ENCODE measurements at places on chromosomes 16 and 17. TPM values are rescaled to one million over a fixed set of nuclear protein-coding genes. Genes with fewer than 3 reads are reported as not detected.

GRCh38 chr17:61837175-61838051, 25.9 kb downstream of the BRIP1 start:
- DNase-seq = peak; percentile 51

DNA sequence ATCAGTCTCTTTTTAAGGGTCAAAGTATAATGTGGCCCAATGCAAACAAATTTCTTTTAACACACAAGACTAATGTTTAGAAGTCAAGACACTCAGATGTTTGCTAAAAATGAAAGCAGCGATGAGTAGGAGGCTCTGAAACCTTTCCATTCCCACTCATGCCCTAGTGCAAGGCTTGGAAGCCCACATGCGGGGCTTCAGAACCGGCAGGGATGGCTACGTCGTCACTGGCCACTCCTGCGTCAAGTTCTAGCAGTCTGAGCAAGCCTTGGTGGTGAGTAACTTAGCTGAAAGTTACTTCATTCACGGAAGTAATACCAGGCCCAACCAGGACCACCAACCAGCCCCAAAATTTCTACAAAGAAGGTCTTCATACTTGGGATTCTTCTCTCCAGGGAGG, 14.8 kb upstream of the TMED6 start:
- DNase-seq = no peak

DNA sequence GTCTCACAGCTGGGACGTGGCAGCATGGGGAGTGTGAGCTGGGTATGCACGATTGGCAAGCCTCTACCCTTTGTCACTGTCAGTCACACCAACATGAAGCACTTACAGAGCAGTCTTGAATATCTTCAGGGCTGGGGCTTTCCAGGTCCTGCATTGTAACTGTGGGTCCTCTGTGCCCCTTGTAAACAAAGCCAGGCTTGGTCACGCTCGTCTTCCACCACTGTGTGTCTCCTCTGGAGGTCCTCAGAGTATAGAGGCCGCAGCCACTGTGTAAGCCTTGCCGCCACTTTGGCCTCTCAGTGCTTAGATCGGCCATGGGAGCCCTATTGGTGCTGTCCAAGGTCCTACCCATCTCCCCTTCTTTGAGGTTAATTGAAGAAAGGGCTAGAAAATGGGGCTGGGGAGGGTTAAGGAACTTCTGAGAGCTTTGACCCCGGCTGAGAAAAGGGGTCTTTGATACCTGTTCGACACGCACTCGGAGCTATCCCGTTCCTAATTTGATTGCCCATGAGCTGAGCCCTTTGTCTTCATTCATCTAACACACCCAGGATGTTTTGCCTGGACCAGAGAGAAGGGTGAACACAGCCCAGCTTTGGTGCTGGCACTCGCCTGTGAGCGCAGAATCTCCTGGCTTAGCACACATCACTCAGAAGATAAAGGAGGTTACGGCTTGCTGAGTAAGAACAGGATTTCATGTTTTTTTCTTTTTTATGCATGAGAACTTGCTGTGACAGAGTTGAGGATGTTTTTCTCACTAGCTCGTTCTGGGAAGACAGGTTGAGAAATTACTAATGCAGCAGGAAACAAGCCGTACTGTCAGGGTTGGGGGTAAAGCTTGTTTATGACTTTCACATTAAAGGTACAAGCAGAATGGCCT, 267.9 kb downstream of the CPPED1 start:
- no peak for DNase-seq

GRCh38 chr16:88830258-88830657, 18.5 kb upstream of the APRT start:
- no peak for DNase-seq

GRCh38 chr17:40646791-40647623, 611 bp downstream of the SMARCE1 start:
- peak; percentile 13 for DNase-seq

The NLRC3 gene
- 1.6 TPM for polyA plus RNA-seq

DNA sequence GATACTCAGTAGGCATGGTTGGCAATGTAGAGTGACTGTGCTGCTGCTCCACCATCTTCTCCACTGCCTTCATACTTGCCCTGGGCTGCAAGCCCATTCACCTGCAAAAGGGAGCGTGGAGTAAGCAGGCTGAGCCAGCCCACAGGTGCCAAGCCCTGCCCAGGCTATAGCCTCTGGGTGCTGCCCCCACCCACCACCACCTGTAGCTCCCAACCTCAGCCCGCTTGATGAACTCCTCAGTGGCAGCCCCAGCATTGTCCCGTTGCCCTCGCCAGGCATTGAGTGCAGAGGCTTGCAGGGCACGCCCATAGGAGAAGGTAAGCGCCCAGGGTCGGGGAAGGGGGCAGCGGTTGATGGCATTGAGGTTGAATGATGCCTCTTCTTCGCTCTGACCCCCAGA, 2.2 kb upstream of the PIGS start:
- no peak for DNase-seq

DNA sequence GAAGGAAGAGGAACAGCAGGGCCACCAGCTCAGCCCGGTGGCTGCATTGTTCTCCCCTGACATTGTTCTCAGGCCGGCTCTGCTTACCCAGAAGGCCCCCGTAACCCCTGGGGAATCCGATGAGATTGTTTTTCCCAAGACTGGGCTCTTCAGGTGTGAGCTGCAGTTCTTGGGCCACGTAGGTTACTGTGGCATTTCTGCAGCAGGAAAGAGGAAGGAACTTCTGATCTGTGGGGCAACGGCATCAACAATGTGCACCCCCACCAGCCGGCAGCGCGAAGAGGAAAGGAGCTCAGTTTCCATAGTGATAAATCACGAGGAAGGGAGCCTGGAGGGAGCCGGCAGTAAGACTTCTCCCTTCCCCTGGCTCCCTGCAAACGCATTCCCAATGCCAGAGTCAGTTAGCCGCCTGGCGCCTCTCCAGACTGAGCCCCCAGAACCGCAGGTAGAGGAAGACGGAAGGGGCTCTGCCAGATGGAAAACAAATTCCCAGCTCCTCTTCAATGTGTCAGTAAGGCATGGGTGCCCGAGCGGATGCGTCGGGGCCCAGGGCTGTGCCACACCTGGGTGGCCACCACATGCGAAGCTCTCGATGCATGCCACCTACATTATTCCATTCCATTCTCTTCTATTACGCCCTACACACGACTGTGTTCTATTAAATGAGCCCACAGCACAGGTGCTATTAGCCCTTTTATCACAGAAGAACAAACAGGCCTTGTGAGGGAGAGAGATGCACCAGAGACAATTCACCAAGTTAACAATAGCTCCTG, 21.5 kb upstream of the PECAM1 start:
- no peak for DNase-seq

GRCh38 chr16:49596648-49597291, 223.2 kb downstream of the C16orf78 start:
- DNase-seq = no peak

The HOXB3 gene
- 150 TPM for polyA plus RNA-seq

The TMC7 gene
- 1.7 TPM for polyA plus RNA-seq

- DNase-seq = no peak
Observed at GRCh38 chr17:9676820-9677310, 31.5 kb downstream of the USP43 start.

GRCh38 chr17:29711588-29712385, 89.1 kb upstream of the CORO6 start:
- no peak for DNase-seq

- no peak for DNase-seq
Observed at GRCh38 chr17:43671031-43671692, 9.4 kb upstream of the MEOX1 start.

DNA sequence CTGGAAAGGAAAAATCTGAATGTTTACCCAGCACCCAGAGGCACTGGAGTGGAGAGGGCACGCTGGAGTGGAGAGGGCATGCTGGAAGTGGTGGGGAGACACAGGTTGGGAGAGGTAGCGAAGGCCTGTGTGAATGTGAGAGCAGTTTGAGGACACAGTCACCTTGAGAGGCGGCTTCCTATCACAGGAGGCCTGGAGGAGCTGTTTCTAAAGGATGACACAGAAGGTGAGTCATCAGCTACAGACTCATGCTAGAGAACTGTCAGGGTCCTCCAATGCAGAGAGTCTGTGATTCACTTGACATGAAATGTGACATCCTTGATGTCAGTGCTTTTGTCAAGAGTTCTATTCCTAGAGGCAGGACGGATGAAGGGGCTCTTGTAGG, 13.8 kb downstream of the CTRL start:
- no peak for DNase-seq

The WFIKKN1 gene
- 0.94 TPM for polyA plus RNA-seq

DNA sequence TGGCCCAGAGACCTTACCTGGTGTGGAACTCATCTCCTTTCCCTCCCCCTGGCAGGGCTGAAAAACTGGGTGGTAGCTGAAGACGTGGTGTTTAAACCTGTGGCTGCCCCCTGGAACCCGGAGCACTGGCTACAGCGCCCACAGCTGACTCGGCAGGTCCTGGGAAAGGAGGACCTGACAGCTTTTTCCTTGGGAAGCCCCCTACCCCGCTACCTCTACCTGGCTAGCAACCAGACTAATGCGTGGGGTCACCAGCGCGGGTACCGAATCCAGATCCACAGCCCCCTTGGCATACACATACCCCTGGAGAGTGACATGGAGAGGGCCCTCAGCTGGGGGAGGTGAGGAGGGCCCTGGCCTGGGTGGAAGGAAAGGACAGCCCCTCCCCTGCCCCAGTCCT, 2.0 kb upstream of the AOC3 start:
- DNase-seq = no peak

The TAT gene
- 0.04 TPM for polyA plus RNA-seq

DNA sequence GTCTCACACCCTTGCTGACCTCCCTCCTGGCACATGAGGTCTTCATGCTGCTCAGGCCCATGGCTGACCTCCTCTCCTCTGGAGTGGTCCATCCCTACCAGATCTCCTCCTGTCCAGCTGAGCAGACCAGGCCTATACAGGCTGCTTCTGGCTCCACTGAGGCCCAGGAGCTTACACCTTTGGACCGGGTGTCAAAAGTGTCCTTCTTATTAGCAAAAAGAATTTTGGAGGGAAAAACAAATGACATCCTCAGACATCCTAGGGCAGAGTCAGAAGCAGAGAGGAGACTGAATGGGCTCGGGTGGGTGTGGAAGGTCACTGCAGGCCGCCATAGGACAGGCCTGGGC, 38.1 kb downstream of the WSB1 start:
- no peak for DNase-seq

DNA sequence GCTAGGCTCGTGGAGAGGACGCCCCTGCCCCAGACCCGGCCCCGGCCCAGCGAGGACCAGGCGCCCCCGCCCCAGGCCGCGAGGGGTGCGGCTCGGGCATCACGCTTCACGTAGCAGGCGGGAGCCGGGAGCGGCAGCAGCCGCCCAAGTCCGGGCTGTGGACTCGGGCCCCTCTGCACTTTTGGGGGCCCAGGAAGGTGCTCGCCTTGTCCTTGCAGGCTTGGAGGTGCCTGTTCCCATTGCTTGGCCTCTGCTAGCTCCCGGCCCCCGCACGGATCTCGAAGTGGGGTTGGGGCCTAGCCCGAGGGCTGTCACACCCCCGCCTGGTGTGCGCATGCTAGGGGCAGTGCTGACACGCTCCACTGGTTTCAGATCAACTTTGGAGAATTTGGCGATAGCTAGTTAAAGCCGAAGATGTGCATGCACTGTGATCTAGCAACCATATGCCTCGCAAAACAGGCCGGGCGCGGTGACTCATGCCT, 55.7 kb downstream of the WSB1 start:
- no peak for DNase-seq

The NATD1 gene
- polyA plus RNA-seq = 12.6 TPM

The SOX15 gene
- 2.9 TPM for polyA plus RNA-seq

- no peak for DNase-seq
Observed at GRCh38 chr17:1957037-1957436, 68.1 kb downstream of the RTN4RL1 start.

The NECAB2 gene
- polyA plus RNA-seq = 1.5 TPM

The TBC1D28 gene
- polyA plus RNA-seq = not detected

- no peak for DNase-seq
Observed at GRCh38 chr17:43803758-43804157, 23.5 kb downstream of the CFAP97D1 start.

DNA sequence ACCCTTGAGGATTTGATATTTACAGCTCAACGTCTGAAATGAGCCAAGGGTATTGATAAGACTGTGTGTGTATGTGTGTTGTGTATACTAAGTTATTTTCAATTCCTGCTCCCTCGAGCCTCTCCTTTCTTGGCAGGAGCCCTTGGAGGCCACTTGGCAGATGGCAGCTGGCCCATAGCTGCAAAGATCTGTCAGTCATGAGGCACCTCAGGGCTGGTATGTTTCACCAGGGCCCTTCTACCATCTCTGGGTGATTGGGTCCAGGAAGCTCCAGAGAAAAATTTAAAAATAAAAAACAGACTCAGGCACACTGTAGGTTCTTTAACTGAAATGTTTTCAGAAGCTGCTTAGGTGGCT, 355.7 kb downstream of the HAPSTR1 start:
- no peak for DNase-seq

- DNase-seq = no peak
Observed at GRCh38 chr17:45347444-45347843, 30.6 kb upstream of the MAP3K14 start.

GRCh38 chr16:81521141-81521626, 76.6 kb downstream of the CMIP start:
- no peak for DNase-seq

DNA sequence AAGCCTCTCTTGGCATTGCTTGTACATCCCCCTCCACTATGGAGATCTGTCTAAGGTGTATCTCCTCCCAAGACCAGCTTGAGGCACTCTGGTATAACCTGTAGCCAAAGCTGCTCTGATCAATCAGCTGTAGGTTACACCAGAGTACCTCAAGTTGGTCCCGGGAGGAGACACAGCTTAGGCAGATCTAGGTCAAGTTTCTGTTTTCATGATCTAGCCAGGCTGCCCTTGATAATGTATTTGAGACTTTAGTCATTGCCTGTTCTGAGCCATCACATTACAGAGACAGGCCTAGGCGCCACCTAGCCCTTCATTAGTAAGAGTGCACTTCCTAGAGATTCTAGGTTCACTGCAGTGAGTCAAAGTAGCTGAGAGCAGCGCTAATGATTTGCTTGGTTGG, 31.4 kb downstream of the ASGR1 start:
- no peak for DNase-seq

- DNase-seq = no peak
Observed at GRCh38 chr17:73955616-73956015, 247.9 kb upstream of the RPL38 start.

GRCh38 chr16:87970186-87970585, 19.0 kb downstream of the BANP start:
- DNase-seq = no peak

GRCh38 chr17:51630101-51630671, 369.8 kb downstream of the UTP18 start:
- DNase-seq = no peak

- DNase-seq = no peak
Observed at GRCh38 chr17:17963066-17963465, 9.1 kb downstream of the TOM1L2 start.

GRCh38 chr16:74557275-74557674, 49.6 kb downstream of the GLG1 start:
- no peak for DNase-seq

GRCh38 chr16:50600582-50601283, 52.5 kb downstream of the NKD1 start:
- no peak for DNase-seq

The RCVRN gene
- 0.37 TPM for polyA plus RNA-seq

- DNase-seq = no peak
Observed at GRCh38 chr17:33492731-33493265, 199.7 kb upstream of the ASIC2 start.

The CEP112 gene
- polyA plus RNA-seq = 14.2 TPM
